ENCODE measurements at places on chromosomes 16 and 17. TPM values are rescaled to one million over a fixed set of nuclear protein-coding genes. Genes with fewer than 3 reads are reported as not detected.
A peak's percentile ranks its signal among the peaks of the same experiment; 100 is the strongest.

GRCh38 chr16:53281280-53281679 is 153.0 kb upstream of the RBL2 start:
- no peak for DNase-seq
- H3K4me3 ChIP-seq: no peak overlapping the region
- H3K27me3 ChIP-seq: no peaks in the 10 kb centered on the region
- peaks cover 23% of the 10 kb centered on the region for H3K4me1 ChIP-seq
- peak overlapping the region; percentile 35 for H3K27ac ChIP-seq
- H3K36me3 ChIP-seq: peaks cover 70% of the 10 kb centered on the region

DNA sequence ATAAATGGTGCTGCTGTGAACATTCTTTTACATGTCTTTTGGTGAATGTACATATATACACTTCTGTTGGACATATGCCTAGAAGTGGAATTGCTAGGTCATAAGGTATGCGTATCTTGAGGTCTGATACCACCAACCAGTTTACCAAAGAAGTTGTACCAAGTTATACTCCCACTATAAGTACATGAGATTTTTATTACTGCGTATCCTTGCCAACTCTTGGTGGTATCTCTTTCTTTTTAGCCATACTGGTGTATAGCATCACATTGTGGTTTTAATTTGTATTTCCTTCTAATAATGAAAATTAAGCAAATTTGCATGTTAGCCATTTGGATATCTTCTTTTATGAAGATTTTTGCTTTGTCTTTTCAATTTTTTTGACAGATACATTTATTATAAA is 80.5 kb downstream of the ATF7IP2 start:
- H3K4me1 ChIP-seq: no peaks in the 10 kb centered on the region
- no peak overlapping the region for H3K4me3 ChIP-seq
- H3K27ac ChIP-seq: no peak overlapping the region
- H3K27me3 ChIP-seq: no peaks in the 10 kb centered on the region
- peaks cover 26% of the 10 kb centered on the region for H3K36me3 ChIP-seq

DNA sequence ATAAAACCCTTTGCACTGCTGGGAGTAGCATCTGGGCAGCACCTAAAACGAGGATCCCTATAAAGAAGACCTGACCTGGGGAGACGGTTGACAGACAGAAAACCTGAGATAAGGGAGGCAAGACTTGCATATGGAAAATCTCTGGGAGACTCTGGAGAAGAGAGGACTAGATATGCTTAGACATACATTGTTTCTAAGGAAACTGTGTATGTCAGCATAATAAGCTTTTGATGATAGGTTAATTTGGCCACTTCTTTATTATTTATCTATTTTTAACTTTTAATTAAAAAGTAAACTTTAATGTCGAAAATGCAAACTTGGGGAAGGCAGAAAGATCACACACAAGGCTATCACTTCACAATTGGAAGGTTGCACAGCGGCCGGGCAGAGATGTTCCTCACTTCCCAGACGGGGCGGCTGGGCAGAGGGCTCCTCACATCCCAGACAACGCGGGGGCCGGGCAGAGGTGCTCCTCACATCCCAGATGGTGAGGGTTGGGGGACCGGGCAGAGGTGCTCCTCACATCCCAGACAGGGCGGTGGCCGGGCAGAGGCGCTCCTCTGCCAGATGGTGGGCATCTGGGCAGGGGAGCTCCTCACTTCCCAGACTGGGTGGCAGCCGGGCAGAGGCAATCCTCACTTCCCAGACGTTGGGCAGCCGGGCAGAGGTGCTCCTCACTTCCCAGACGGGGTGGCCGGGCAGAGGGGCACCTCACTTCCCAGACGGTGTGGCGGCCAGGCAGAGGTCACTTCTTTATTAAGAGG is 64.3 kb upstream of the HS3ST3A1 start:
- no peaks in the 10 kb centered on the region for H3K27me3 ChIP-seq
- no peak overlapping the region for H3K4me3 ChIP-seq
- no peak for DNase-seq
- no peaks in the 10 kb centered on the region for H3K36me3 ChIP-seq
- no peak overlapping the region for H3K27ac ChIP-seq
- H3K4me1 ChIP-seq: no peaks in the 10 kb centered on the region

- no peaks in the 10 kb centered on the region for H3K36me3 ChIP-seq
- no peak overlapping the region for H3K4me3 ChIP-seq
- peaks cover 2% of the 10 kb centered on the region for H3K4me1 ChIP-seq
Measured at GRCh38 chr17:48389903-48390302, 40.1 kb downstream of the SKAP1 start.

- no peak overlapping the region for H3K4me3 ChIP-seq
- H3K27ac ChIP-seq: no peak overlapping the region
- no peaks in the 10 kb centered on the region for H3K36me3 ChIP-seq
Measured at GRCh38 chr16:86342161-86342834, 168.0 kb upstream of the FOXF1 start.

DNA sequence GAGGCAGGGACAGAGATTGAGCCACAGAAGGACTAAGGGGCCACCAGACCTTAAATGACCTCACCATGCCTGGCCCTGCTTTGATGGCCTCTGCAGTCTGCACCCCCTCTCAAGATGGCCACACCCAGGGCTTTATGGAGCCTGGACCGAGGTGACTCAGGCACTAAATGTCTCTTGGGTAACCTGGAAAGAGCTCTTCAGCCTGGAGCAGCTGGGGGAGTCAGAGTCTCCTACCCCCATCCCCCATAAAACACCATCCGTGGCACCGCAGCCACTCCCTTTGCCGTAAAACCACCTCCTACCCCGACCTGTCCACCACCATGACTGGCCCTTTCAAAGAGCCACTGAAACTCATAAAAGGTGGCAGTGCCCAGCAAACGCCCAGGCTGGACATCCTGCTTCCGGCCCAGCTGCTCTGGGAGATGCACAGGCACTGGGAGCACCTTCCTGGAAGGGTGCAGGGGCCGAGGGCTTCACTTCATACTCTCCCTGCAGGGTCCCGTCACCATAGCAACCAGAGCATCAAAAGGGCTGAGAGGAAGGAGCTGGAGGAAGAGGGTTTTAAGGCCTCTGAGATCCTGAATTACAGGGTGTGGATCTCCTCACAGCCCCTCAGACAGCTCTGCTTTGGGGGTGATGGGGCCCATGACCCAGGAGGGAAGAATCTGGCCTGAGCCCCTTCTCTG is 22.3 kb downstream of the FOXN1 start:
- no peaks in the 10 kb centered on the region for H3K27me3 ChIP-seq
- peaks cover 6% of the 10 kb centered on the region for H3K4me1 ChIP-seq
- no peak overlapping the region for H3K27ac ChIP-seq
- H3K36me3 ChIP-seq: no peaks in the 10 kb centered on the region
- H3K4me3 ChIP-seq: no peak overlapping the region

GRCh38 chr16:14499110-14499509 is 130.9 kb downstream of the PARN start:
- no peak overlapping the region for H3K4me3 ChIP-seq
- peaks cover 22% of the 10 kb centered on the region for H3K4me1 ChIP-seq
- H3K36me3 ChIP-seq: no peaks in the 10 kb centered on the region
- no peak overlapping the region for H3K27ac ChIP-seq
- H3K27me3 ChIP-seq: no peaks in the 10 kb centered on the region

GRCh38 chr16:28172336-28172735 is 39.4 kb downstream of the XPO6 start:
- H3K27ac ChIP-seq: no peak overlapping the region
- H3K36me3 ChIP-seq: peaks cover 84% of the 10 kb centered on the region
- DNase-seq: no peak
- H3K4me1 ChIP-seq: no peaks in the 10 kb centered on the region

DNA sequence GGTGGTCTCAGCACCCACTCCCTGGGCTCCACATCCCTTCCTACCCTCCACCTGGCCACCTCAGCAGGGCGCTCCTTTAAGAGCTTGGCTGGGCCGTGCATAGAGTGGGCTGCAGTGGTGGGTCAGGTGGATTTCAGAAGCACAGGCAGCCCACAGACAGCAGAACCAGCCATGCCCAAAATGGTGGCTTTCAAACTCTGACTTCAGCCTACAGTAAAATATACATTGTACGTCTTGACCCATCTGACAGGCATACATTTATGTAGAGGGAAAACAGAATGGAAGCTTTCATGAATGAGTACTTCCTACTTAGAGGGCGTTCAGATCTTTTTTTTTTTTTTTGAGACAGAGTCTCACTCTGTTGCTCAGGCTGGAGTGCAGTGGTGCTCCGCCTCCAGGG is 26.0 kb upstream of the LASP1NB start:
- H3K27me3 ChIP-seq: no peaks in the 10 kb centered on the region
- H3K4me3 ChIP-seq: peak overlapping the region; percentile 15
- no peak for DNase-seq
- peaks cover 61% of the 10 kb centered on the region for H3K4me1 ChIP-seq

DNA sequence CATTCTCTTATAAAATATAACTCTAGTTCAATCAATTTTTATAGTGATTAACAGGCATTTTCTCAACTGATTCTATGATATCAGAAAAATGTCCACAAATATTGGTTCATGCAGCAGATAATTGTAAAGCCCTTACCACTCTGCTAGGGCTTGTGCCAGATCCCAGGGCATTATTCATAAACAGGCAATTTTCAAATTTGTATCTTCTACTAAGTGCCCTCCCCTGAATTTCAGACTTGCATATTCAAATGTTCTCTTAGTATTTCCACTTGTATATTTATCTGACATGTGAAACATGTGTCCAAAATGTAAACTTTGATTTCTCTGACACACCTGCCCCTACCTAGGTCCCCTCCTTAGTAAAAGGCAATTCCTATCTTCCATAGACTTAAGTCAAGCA is 9.3 kb downstream of the CPHXL2 start:
- no peak overlapping the region for H3K4me3 ChIP-seq
- H3K4me1 ChIP-seq: no peaks in the 10 kb centered on the region
- H3K27me3 ChIP-seq: no peaks in the 10 kb centered on the region

GRCh38 chr17:81294512-81295030 is 536 bp downstream of the SLC38A10 start:
- peak overlapping the region; percentile 98 for H3K27ac ChIP-seq
- H3K36me3 ChIP-seq: peaks cover 15% of the 10 kb centered on the region
- peaks cover 43% of the 10 kb centered on the region for H3K4me1 ChIP-seq
- peak; percentile 42 for DNase-seq

GRCh38 chr16:11296706-11297491 is 15.8 kb upstream of the PRM1 start:
- H3K36me3 ChIP-seq: no peaks in the 10 kb centered on the region
- peak overlapping the region; percentile 66 for H3K27ac ChIP-seq
- H3K27me3 ChIP-seq: no peaks in the 10 kb centered on the region
- peak; percentile 68 for DNase-seq
- H3K4me1 ChIP-seq: peaks cover 16% of the 10 kb centered on the region

DNA sequence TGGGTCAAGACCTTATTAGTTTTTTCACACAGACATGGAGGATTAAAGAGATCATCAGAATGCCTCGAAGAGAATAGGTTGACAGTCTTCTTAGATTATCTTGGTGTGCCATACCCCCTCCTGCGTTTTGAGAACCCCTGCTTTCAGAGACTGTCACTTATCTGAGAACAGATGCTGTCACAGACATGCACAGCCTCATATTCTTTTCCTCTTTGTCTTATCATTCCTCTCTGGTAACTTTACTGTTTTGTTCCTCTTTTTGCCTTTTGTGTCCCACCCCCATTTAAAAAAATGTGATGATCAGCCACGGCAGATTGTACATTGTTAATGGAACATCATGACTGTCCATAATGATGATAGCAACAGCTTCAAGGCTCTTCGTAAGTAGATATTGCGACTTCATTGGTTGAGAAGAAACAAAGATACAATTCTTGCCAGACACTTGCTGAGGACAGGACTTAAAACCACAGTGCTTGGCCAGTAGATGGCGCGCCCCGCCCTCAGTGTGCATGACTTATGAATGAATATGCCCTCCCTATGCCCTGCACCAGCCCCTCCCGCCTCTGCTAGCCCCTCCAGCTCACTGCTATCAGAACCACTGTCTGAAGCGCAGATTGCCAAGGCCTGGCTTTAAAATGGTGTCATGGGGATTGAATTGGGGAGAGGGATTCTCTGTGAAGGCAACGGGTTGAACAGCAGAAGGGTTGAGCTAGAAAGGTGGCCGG is 2.6 kb upstream of the PITPNC1 start:
- H3K27ac ChIP-seq: no peak overlapping the region
- no peaks in the 10 kb centered on the region for H3K27me3 ChIP-seq
- H3K4me1 ChIP-seq: peaks cover 32% of the 10 kb centered on the region
- no peak overlapping the region for H3K4me3 ChIP-seq
- H3K36me3 ChIP-seq: no peaks in the 10 kb centered on the region

- no peak for DNase-seq
- peak overlapping the region; percentile 25 for H3K27ac ChIP-seq
- no peaks in the 10 kb centered on the region for H3K36me3 ChIP-seq
- no peaks in the 10 kb centered on the region for H3K27me3 ChIP-seq
- peaks cover 68% of the 10 kb centered on the region for H3K4me1 ChIP-seq
Measured at GRCh38 chr17:73302189-73302588, 9.6 kb downstream of the CDC42EP4 start.

DNA sequence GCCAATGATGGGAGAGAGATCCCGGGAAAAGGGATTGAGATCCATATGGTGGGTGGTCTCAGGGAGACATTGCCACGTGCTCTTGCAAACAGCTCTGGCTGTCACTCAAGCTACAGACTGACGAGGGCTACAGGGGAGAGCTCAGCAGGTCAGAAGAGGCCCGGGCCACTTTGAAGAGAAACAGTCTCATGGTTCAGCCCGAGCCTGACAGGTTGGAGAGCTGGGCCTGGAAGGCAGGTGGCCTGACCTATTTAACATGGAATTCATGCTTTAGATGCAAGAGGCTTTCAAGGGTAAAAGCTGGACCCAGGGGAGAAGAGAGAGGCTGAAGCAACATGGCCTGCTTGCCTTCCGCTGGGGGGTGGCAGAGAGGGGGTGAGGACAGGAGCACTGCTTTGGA is 81.0 kb upstream of the BRD7 start:
- H3K27ac ChIP-seq: no peak overlapping the region
- DNase-seq: no peak
- no peaks in the 10 kb centered on the region for H3K4me1 ChIP-seq
- H3K4me3 ChIP-seq: no peak overlapping the region
- H3K27me3 ChIP-seq: no peaks in the 10 kb centered on the region
- no peaks in the 10 kb centered on the region for H3K36me3 ChIP-seq

The KCNJ16 gene
- 12.9 TPM for total RNA-seq

The PCTP gene
- 7.2 TPM for total RNA-seq

The PSMB10 gene
- total RNA-seq: 52.5 TPM
